ENCODE measurements at places on chromosomes 1 and 21. TPM values are rescaled to one million over a fixed set of nuclear protein-coding genes. Genes with fewer than 3 reads are reported as not detected.
A peak's percentile ranks its signal among the peaks of the same experiment; 100 is the strongest.

DNA sequence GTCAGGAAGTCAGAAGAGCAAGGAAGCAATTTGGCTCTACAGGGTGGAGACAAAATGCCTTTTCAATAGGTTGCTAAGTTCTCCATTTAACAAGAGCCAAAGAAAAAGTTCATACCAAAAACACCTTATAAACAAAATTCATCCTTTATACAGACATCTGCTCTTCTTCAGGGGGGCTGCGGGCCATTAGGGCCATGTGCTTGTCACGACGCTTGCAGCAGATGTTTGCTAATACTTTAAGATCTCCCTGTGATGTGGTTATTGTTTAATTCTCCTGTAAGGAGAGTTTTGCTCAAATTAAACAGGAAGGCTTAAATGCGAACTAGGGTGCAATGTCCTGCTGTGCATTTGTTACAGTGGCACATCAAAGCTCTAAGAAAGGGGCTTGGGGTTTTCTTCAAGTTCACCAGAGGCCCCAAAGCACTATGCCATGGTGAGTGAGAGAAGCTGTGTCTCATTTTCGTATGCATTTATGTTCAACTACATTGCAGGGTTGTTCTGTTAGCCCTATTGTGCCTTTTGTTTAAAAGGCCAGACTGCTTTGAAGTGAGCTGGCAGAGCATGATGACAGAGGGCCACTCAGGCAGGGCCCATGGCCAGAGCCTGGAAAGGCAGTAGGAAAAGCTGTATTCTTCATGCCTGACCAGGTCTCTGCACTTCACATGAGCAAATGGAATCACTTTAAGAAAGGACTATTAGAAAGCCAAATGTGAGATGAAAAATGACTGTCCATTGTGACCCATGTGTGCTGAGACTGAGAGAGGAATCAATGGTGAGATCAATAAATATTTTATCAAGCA is 24.8 kb upstream of the NTPCR start:
- no peak for DNase-seq

DNA sequence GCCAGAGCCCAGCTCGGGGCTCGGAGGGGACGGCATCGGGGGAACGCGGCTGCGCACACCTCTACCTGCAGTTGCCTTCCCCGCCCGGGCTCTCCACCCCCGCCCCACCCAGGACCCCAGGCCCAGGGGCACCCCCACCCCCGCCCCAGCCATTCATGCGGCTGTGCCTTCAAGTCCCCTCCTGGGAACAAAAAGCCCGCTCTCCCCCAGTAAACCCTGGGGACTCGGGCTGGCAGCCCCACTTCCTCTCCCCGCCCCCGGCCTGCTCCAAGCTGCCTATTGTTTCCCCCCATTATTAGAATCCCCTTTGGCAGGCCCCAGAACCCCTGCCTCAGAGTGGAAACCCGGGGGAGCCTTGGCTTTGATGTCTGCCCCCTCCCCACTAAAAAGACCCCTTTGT is 18.0 kb downstream of the MEGF6 start:
- DNase-seq: no peak

- DNase-seq: no peak
These were observed 14.0 kb upstream of the DISC1 start for GRCh38 chr1:231612393-231613089.

- no peak for DNase-seq
These were observed 10.3 kb downstream of the CAP1 start for GRCh38 chr1:40050863-40051262.

GRCh38 chr1:115669002-115669673 is 27.4 kb downstream of the VANGL1 start:
- no peak for DNase-seq

DNA sequence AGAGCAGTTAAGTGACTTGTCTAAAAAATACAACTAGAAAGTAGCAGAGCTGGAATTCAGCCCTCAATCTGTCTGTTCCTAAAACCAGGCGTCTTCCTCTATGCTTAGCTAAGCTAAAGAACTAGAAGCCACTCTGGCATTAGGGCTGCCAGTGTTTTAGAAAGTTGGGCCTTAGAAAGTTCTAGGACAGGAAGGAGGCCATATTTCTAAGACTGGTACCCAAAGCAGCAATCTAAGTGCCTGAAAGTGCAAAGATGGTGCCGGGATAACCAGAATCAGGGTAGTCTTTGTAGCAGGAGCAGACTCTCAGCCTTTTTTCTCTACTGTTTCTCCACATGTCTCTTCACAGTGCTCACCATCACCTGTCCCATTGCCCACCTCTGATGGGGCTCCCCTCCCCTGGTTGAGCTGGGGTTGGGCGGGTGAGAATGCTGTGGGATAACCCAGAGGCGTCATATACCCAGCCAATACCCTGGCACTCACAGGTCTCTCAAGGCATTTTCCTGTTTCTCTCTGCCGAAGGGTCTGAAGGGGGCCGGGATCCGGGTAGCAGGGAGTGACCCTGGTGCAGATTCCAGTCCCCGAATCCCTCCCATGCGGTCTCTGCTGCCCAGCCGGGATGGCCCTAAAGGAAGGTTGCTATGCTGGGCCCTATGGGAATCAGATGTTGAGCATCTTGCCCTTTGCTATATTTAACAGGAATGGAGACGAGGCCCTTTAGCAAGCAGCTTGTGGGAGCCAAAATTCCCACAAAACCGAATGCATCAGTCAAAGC is 1.1 kb upstream of the RCSD1 start:
- DNase-seq: no peak

- no peak for DNase-seq
These were observed 55.8 kb downstream of the LGR6 start for GRCh38 chr1:202249436-202249835.

The RASSF5 gene
- polyA plus RNA-seq: 12.3 TPM

The VAV3 gene
- polyA plus RNA-seq: 6.8 TPM

DNA sequence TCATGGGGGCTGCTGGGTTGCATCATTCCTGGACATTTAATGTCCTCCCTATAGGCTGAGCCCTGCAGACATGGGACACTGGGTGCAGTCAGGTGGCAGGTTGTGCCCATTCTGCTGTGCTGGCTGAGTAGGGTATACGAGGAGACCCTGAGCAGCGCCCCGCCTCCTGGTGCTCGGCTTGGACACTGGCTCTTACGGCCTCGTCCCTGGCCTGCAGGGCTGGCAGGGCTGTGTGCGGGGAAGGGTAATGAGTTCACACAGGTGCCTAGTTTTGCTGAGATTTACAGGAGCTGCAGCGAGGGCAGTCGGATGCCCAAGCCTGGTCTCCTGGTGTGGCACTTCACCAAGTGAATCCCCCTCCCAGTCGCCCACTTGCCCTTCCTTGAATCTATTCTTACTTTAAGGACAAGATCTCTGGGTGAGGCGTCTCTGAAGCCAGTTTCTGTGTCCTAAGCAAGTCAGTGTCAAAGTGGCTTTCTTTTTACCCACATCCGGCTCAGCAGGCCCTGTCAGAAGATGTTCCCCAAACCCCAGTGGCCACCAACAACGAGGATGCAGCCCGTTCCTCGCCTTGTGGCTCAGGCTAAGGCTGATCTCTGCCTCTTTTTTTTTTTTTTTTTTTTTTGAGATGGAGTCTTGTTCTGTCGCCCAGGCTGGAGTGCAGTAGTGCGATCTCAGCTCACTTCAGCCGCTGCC is 73.2 kb downstream of the MAN1C1 start:
- DNase-seq: no peak

The PYHIN1 gene
- 0.44 TPM for polyA plus RNA-seq

The WNT4 gene
- polyA plus RNA-seq: 3.0 TPM

DNA sequence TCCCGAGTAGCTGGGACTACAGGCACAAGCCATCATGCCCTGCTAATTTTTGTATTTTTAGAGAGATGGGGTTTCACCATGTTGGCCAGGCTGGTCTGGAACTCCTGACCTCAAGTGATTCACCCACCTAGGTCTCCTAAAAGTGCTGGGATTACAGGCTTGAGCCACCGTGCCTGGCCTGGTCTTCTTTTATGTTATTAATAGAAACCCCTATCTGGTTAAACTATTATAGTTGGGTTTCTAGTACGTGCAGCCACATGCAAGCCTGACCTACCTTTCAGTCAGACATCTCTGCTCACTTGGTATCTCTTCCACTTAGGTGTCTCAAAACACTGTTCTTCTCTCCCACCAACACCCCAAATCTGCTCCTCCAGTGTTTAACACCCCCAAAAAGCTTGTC is 34.4 kb downstream of the PSEN2 start:
- no peak for DNase-seq

The RAB25 gene
- polyA plus RNA-seq: 62.6 TPM

DNA sequence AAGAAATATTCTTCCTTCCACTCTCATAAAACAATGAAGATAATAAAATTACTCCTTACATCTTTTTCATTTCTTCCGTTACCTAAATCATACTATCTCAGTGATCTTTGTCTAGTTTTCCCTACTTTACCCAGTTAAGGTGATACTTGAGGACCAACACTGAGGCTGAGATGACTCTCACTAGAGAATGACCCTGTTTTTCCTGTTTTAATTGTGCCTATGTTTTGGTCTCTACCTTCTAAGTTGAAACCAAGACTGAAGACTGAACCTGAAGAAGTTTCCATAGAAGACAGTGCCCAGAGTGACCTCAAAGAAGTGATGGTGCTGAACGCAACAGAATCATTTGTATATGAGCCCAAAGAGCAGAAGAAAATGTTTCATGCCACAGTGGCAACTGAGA is 25.1 kb downstream of the AIM2 start:
- no peak for DNase-seq

DNA sequence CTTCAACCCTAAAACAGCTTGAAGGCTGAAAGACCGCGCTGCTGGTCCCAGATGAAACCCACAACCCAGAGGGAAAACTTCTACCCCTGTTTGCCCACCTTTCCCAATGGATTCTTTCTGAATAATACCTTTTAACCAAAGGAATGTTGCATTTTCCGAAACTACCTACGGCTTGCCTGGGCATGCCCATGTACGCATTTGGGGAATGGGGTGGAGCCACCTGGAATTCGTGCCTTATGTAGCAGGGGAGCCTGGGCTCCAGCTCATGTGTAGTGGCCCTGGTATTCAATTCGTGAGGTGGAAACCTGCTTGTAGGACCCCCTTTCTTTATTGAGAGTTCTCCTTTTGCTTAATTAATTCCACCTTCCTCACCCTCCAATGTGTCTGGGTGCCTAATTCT is 256.6 kb upstream of the RGS18 start:
- no peak for DNase-seq

DNA sequence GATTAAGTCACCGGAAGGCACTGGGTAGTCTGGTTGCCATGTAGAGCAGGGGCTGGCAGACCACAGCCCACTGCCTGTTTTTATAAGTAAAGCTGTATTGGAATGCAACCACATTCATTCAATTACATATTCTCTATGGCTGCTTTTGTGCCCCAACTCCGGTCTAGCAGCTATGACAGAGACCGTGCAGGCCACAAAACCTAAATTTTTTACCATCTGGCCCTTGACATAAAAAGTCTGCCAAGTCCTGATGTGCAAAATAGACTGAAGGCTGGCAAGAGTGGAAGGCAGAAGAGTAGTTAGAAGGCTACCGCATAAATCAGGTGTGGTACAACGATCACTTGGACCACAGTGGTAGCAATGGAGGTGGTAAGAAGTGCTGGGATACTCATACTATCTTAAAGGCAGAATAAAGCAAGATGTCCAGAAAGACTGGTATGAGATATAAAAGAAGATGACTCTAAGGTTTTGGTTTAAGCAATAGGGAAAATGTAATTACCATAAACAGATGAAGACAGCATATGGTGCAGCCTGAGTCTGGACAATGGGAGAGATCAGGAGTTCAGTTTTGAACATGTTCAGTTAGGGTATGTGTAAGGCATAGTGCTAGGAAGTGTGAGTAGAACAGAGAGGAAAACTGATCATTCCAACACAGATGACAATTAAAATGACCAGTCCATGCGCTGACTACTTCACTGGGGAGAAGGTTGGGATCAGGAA is 37.2 kb downstream of the EGLN1 start:
- DNase-seq: no peak

DNA sequence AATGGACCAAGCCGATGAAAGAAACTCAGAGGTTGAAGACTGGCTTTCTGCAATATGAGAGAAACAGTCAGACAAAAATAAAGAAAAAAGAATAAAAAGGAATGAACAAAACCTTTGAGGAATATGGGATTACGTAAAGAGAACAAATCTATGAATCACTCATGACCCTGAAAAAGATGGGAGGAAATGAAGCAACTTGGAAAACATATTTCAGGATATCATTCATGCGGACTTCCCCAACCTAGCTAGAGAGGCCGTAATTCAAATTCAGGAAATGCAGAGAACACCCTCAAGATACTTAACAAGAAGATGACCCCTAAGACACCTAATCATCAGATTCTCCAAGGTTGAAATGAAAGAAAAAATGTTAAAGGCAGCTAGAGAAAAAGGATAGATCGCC is 705.3 kb upstream of the CHRM3 start:
- DNase-seq: no peak

GRCh38 chr1:91406773-91407389 is 2.2 kb upstream of the HFM1 start:
- no peak for DNase-seq

GRCh38 chr21:21045518-21045917 is 47.3 kb downstream of the NCAM2 start:
- no peak for DNase-seq

- peak; percentile 83 for DNase-seq
These were observed 11.3 kb upstream of the RIPK4 start for GRCh38 chr21:41777951-41778815.

- peak; percentile 33 for DNase-seq
These were observed at the start of gene LYST for GRCh38 chr1:235866205-235866912. LYST (minus strand) TSS chr1:235866906; CDS start chr1:235830417, 36,489 bp downstream.

DNA sequence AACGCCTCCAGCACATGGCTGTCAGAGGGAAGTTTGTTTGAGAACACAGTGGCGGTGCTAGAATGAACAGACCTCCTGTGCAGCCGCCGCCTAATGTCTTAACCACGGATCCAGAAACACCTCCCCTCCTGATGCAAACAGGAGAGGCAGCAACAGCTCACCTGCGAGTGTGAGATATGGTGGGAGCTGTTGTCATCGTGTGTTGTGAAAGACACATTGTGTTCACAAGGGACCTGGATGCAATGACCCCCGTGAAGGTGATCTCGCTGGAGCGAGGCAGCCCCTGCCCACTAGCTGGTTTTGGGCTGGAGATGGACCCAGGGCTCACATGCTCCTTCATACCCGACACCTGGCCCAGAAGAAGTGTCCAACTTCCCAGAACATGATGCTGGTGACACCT is 315.3 kb upstream of the C1orf174 start:
- DNase-seq: no peak

The LCE2C gene
- not detected for polyA plus RNA-seq

- no peak for DNase-seq
These were observed 19.2 kb upstream of the BCL10 start for GRCh38 chr1:85295654-85296053.

DNA sequence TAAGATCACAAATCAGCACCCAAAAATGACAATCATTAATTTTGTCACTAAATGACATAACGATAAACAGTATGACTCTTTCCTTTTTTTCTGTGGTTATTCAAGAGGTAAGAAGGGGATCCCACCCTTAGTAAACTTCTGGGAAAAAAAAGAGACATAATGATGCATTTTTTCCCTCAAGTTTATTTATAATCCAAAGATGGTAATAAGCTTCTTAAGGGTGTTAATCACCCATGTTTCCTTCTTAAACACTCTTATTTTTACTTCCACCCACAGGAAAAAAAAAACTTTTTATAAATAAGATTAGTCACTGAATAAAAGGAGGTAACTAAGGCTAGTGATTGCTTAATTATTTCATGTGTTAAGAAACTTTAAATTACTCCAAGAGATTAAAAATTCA is 24.7 kb downstream of the RGS1 start:
- DNase-seq: no peak
